ENCODE measurements at places on chromosomes 5 and 9.

- no peak for DNase-seq
Observed at GRCh38 chr9:4171261-4171900, 128.5 kb downstream of the GLIS3 start.

GRCh38 chr5:63240063-63240755, 661.6 kb downstream of the LRRC70 start:
- no peak for DNase-seq

DNA sequence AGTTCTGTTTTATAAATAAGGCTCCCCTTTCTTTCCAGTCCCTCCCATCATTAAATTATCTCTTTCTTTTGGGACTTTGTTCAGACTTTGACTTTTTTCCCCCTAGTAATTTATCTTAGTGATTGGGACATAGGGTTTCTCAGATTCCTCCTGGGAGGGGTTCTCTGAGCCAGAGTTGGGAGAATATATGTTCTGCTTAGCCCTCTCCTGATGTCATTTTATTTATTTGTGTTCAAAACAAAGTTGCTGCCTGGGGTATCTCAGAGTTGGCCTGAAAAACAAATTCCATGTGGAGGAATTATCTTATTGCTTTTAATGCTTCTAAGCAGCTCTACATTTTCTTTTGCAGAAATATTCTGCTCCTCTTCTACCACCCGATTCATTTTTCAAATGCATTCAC, 211.0 kb downstream of the PCSK5 start:
- no peak for DNase-seq

- DNase-seq = no peak
Observed at GRCh38 chr5:102833146-102833545, 78.0 kb downstream of the PAM start.

DNA sequence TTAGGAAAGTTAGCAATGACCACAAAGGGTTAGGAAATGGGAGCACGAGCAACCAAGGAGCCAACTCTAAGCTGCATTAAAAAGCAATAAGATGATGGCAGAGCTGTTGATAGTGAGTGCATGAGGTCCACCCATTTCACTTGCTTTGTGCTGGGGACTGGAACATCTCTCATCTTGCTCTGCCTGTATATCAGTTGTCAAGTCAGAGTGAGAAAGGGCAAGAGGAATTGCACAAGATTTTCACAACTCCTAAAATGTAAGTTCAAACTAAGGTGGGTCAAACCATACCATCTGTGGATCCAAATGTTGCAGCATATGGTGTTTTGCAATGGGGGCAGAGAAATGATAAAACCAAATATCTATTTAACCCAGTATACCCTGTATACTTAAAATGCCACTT, 2.8 kb upstream of the ESM1 start:
- DNase-seq = no peak

GRCh38 chr5:25754895-25755294, 1110.1 kb upstream of the CDH10 start:
- no peak for DNase-seq

GRCh38 chr5:174571662-174572397, 152.6 kb upstream of the MSX2 start:
- no peak for DNase-seq

- DNase-seq = no peak
Observed at GRCh38 chr9:130666393-130667119, 2.2 kb downstream of the PRDM12 start.

- peak; percentile 62 for DNase-seq
Observed at GRCh38 chr5:55096861-55097260, 5.6 kb upstream of the GZMA start.

GRCh38 chr9:127909839-127910273, 7.0 kb downstream of the ST6GALNAC4 start:
- no peak for DNase-seq

DNA sequence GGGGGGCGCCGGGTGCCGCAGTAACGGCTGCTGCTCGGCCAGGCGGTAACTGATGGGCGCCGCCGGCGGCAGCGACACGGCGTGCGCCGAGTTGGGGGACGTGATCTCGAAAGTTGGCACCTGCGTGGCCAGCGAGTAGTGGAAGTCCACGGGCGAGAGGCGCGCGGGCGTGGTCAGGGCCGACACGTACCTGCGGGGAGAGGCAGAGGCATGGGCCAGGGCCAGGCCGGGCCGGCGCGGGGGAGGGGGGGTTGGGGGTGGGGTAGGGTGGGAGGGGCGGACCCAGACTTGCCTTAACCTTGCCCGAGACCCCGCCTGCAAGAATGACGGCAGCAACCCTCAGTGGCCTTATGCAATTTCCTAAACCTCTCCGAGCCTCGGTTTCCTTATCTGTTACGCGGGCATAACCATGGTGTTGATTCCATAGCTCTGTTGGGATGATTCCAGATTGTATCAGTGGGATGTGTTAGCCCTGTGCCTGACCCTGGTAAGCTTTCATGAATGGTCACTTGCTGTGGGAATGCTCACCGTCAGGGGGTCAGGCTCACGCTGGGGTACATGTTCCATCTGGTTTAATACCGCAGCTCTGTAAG, 53.0 kb downstream of the PSD2 start:
- peak; percentile 35 for DNase-seq

GRCh38 chr5:1552521-1553255, 28.9 kb upstream of the LPCAT1 start:
- no peak for DNase-seq

DNA sequence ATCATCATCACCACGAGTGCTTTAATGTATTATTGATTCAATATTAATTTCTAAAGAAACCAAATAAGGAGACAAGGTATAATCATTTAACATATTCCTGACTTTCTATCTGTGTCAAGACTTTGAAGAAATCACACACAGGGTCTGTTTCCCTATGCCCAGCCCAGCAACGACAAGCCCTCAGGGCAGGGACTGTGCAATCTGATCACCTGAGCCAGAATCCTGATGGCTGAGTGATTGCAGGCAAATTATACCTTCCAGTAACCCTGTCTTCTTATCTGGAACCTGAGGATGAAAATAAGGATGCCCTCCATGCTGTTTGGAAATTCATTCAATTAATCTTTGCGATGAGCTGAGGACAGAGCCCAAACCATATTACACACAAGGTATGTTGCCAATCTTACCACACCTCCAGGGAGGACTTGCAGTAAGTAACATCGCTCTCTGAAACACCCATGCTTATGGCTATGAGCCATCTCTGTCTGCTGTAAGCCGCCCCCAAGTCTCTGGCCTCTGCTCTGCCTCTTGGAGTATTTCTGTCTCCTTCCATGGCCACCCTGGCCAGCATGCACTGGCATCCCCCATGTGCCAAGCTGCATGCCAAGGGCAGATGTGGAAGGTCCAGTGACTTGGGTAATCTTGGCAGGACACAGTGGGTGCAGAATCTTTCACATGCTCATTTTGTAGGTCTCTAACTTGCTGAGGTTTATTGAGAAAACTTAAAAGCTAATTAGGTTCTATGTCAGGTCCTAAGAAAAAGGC, 10.6 kb downstream of the TAS2R1 start:
- no peak for DNase-seq

GRCh38 chr5:80326468-80326867, 6.7 kb downstream of the SPZ1 start:
- DNase-seq = no peak

- no peak for DNase-seq
Observed at GRCh38 chr5:5179597-5179996, 39.5 kb downstream of the ADAMTS16 start.

DNA sequence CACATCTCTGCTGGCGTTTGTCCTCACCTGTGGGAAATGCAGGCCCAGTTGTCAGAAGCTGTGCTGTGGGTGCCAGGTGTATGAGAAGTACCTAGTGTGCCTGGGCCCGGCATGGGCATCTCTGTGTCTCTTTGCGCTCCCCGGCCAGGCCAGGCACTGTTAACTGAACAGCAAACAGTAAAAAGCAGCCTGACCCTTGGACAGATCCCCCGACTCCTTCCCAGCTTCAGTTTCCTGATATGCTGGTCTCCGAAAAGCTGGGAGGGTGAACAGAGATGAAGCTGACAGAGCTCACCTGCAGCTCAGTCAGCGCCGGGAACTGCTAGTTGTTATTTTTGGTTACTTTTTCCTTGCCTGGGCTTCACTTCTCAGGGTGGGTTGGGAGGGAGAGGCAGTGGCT, 28.9 kb downstream of the RXRA start:
- DNase-seq = no peak

DNA sequence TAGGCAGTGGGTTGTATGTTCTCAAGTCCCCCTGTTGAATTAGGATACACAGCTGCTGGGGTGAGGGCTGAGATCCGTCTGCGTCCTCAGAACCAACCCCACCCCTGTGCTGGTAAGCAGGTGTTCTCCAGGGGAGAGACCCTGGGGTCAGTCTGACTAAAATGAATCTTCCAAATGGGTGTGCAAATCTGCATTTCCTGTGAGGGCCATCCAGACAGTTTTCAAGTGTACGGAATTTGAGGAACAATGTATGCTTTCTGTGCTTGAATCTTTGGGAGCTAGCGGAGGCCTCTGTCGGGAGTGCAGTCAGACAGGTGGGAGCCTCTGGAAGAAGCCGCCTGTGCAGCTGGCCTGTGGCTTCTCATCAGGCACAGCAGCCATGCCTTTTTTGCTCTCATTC, 122.9 kb downstream of the MACROH2A1 start:
- DNase-seq = no peak

- DNase-seq = no peak
Observed at GRCh38 chr5:15384176-15384575, 115.8 kb upstream of the FBXL7 start.

DNA sequence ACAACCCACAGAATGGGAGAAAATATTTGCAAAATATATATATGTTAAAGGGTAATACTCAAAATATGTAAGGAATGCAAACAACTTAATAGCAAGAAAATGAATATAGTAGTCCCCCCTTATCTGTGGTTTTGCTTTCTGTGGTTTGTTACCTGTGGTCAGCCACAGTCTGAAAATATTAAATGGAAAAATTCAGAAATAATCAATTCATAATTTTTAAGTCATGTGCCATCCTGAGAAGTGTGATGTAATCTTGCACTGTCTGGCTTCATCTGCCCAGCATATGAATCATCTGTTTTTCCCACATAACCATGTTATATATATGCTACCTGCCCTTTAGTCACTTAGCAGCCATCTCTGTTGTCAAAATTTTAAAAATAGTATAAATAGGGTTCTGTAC, 11.7 kb downstream of the CER1 start:
- no peak for DNase-seq

DNA sequence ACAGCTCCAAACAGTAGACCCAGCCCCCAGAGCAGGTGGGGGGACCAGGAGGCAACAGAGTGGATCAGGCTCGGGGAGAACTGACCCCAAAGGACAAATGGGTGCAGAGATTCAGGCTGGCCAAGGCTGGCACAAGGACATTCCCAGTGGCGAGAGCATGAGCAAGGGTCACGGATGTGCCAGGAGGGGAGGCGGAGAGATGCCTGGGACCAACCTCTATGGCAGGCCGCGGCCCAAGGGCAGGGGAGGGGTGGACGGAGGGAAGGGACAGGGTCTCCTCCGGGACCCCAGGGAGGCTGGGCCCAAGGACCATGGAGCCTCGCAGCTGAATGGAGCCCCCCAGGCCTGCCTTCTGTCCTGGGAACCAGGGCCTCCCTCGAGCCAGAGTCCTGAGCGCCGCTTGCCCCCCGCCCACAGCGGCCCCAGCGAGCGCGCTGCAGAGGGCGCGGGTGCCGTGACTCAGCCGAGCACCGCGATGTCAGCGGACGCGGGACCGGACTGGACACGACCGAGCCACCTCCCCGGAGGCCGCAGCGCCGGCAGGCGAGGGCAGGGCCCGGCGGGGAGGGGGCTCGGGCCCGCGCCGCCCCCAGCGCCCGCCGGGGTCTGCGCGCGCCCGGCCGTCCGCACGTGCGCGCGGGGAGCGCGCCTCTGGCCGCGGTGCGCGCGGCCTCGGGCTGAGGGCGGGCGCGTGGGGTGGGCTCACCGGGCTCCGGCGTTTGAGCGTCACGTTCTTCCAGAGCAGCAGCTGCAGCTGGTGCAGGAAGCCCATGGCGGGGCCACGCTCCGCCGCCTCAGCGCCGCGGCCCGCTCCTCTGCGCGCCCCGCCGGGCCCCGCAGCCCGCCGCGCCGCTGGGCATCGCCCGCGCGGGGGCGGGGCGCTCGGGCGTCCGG, at the start of gene ABCA2:
ABCA2 (minus strand) TSS at position 869 of the 894 bp plus-strand sequence; CDS start at position 772, 97 bp downstream.
- no peak for DNase-seq

- no peak for DNase-seq
Observed at GRCh38 chr5:55923177-55923771, 71.5 kb downstream of the IL6ST start.

- no peak for DNase-seq
Observed at GRCh38 chr9:96080364-96080763, 204.9 kb downstream of the ERCC6L2 start.

DNA sequence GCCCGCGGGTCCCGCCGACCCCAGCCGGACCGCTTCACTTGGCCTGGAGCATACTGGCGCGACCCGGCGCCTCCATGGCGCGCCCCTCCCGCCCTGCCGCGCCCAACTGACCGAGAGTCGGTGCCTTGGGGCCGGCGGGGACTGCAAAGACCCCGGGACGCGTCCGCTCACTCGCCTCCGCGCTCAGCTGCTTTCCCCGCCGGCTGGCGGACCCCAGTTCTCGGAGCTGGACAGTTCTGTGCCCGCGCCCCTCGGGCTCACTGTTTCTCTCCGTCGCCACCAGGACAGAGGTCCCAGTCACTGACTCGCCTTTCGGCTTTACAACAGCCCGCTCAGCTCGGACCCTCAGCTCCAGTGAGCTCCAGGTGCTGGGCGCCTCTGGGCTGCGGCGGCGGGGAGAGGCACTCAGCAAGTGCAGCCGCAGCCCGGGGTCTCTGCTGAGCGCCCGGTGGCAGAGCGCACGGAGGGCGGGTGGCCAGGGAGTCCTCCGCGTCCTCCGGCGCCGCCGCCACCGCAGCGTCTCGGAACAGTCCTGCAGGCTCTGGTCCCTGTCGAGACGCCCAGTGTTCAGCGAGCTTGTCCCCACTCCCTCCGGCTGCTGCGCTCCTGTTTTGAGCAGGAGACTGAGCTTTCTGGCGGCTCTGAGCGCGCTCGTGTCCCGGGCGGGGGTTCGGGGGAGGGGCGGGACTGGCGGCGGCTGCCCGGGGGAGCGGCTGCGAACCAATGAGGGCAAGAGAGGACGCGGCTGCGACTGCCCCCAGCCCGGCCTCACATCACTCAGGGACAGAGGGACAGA, at the start of gene SMIM32:
SMIM32 (minus strand) TSS at position 637 of the 796 bp plus-strand sequence. CDS start 638 bp downstream, outside the sequence.
- DNase-seq = no peak

GRCh38 chr9:89690334-89690912, 85.6 kb downstream of the GADD45G start:
- no peak for DNase-seq

GRCh38 chr9:4160249-4160648, 139.6 kb downstream of the GLIS3 start:
- DNase-seq = no peak

All from T-cell (primary cell).